ENCODE measurements at places on chromosomes 16 and 17.
A peak's percentile ranks its signal among the peaks of the same experiment; 100 is the strongest.

- DNase-seq = no peak
Observed at GRCh38 chr17:56656701-56657327, 63.3 kb downstream of the NOG start.

GRCh38 chr16:29994600-29995323, 655 bp downstream of the HIRIP3 start:
- DNase-seq = peak; percentile 39

GRCh38 chr17:68763562-68763961, 162.4 kb upstream of the FAM20A start:
- no peak for DNase-seq

- DNase-seq = no peak
Observed at GRCh38 chr17:18992454-18993130, 12.0 kb downstream of the FAM83G start.

DNA sequence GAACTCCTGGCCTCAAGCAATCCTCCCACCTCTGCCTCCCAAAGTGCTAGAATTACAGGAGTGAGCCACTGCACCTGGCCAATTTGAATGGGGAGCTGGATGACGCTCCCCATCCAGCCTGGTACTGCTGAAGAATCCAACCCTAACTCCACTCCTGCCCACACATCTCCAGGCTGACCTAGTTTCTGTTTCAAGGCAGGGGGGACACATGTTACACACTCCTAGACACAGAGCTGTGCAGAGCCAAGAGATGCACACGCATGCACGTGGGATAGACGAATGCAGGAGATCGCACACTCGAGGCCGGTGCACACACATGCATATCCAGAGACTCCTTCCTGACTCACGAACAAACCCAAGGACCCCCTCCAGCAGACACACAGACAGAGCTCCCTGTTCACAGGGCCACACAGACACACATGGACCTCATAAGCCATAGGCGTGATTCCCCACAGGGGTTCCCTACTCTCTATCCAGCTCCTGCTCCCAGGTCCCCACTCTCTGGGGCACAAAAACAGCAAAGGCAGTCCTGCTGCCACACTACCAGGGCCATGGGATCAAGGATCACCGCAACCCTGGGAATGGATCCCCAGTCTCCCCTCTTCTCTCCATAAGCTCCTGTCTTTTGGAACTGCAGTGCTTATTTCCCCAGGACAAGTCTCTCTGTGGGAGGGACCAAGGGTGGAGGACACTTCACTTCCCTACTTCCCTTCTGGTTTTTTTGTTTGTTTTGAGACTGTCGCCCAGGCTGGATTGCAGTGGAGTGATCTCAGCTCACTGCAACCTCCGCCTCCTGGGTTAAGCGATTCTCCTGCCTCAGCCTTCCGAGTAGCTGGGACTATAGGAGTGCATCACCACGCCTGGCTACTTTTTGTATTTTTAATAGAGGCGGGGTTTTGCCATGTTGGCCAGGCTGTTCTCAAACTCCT, 14.4 kb downstream of the EPOP start:
- DNase-seq = no peak

GRCh38 chr16:66143415-66143814, 223.1 kb upstream of the CDH5 start:
- DNase-seq = no peak
